ENCODE measurements at places on chromosomes 5 and 9. TPM values are rescaled to one million over a fixed set of nuclear protein-coding genes. Genes with fewer than 3 reads are reported as not detected.

DNA sequence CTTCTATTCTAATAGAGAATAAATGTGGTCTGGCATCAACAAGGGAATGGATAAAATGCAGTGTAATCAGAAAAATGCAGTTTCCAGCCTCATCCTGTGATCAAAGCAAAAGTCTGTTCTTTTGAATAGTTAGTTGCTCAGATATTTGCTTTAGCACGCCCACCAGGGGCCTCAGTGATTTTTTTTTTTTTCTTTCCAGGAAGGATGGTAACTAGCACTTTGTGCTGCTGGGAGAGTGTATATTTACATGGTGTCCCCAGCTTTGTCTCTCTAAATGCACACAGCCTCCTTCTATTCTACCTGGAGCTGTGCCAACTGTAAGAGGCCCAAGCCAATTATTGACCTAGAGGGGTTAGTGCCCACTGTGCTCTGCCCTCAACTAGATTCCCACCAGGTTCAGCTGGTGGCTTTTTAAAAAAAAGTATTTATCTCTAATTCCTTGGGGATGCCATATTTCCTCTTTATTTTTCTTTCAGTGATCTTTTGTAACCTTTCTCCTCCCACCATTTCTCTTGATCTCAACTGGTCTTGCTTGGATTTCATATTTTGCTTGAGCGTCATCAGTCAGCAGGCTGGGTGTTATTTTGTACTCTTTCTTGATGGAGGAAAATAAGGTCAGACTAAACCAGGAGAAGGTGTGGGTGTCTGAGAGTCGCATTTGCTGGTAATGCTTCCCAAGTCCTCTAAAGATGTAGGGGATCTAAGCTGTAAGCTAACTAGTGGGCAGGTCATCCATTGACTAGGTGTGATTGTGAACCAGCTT lies 193.0 kb upstream of the C9orf72 start:
- H3K4me3 ChIP-seq: no peak overlapping the region
- H3K27ac ChIP-seq: no peak overlapping the region
- H3K36me3 ChIP-seq: no peaks in the 10 kb centered on the region
- H3K4me1 ChIP-seq: no peaks in the 10 kb centered on the region
- DNase-seq: no peak
- H3K27me3 ChIP-seq: no peaks in the 10 kb centered on the region

- no peak for DNase-seq
- no peak overlapping the region for H3K27ac ChIP-seq
- no peak overlapping the region for H3K4me3 ChIP-seq
- no peaks in the 10 kb centered on the region for H3K4me1 ChIP-seq
Measured at GRCh38 chr5:94461131-94461530, 157.3 kb downstream of the KIAA0825 start.

- H3K27ac ChIP-seq: no peak overlapping the region
- H3K36me3 ChIP-seq: no peaks in the 10 kb centered on the region
- DNase-seq: no peak
- no peak overlapping the region for H3K4me3 ChIP-seq
- H3K27me3 ChIP-seq: no peaks in the 10 kb centered on the region
Measured at GRCh38 chr9:29078063-29078666, 1504.9 kb upstream of the C9orf72 start.

DNA sequence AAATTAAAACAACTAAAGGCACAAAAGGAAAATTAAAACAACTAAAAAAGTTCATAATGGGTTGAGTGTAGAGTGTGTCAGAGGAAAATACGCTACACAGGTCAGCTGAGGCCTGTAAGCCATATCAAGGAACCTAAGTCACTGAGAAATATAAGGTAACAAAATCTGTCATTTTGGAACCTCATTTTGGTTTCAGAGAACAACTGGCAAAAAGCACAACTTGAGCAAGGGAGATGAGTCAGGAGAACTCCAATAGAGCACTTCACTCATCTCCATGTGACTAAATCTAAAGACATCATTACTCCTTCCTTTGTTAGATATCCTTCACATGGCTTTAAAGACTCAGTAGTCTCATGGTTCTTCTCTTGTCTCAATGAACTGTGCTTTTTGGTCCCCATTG lies 269.4 kb upstream of the POU5F2 start:
- H3K27ac ChIP-seq: no peak overlapping the region
- no peak for DNase-seq
- H3K4me3 ChIP-seq: no peak overlapping the region
- no peaks in the 10 kb centered on the region for H3K36me3 ChIP-seq
- H3K27me3 ChIP-seq: no peaks in the 10 kb centered on the region
- H3K4me1 ChIP-seq: no peaks in the 10 kb centered on the region

DNA sequence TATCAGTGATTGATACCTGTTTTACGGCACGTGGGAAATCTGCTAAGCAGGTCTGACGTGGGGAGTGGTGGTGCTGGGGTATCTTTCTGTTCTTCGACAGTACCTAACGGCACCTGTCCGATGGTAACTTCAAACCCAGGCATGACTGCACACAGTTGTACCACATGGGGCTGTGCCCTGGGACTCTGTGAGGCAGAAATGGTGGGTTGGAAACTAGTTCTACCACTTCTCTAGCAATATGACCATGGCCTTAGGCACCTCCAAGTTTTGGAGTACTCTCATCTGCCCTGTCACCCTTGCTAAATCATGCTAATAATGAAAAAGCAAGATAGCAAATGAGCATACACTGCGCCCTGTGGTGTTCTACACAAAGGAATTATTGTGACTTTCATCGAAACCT lies 30.9 kb downstream of the EPB41L4B start:
- no peaks in the 10 kb centered on the region for H3K36me3 ChIP-seq
- DNase-seq: no peak
- no peak overlapping the region for H3K27ac ChIP-seq
- no peak overlapping the region for H3K4me3 ChIP-seq
- H3K4me1 ChIP-seq: no peaks in the 10 kb centered on the region

DNA sequence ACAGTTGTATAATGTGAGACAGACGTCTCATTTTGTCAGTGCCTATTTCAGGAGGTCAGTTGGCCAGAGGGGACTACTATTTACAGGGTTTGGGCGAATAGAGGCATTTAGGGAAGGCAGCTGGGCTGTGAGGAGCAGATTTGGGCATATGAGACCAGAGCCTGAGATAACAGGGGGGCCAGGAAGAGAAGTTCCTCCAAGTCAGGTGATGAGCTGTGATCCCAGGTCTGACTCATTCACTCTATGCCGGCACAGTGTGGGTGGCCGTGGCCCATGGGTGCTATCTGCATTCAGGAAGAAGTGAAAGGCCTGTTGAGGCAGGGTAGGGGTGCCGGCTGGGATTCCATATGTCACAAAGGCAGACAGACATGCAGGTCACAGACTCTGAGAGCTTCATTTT lies 142.8 kb downstream of the PDZD2 start:
- H3K27ac ChIP-seq: no peak overlapping the region
- no peak overlapping the region for H3K4me3 ChIP-seq
- DNase-seq: no peak
- H3K27me3 ChIP-seq: no peaks in the 10 kb centered on the region

DNA sequence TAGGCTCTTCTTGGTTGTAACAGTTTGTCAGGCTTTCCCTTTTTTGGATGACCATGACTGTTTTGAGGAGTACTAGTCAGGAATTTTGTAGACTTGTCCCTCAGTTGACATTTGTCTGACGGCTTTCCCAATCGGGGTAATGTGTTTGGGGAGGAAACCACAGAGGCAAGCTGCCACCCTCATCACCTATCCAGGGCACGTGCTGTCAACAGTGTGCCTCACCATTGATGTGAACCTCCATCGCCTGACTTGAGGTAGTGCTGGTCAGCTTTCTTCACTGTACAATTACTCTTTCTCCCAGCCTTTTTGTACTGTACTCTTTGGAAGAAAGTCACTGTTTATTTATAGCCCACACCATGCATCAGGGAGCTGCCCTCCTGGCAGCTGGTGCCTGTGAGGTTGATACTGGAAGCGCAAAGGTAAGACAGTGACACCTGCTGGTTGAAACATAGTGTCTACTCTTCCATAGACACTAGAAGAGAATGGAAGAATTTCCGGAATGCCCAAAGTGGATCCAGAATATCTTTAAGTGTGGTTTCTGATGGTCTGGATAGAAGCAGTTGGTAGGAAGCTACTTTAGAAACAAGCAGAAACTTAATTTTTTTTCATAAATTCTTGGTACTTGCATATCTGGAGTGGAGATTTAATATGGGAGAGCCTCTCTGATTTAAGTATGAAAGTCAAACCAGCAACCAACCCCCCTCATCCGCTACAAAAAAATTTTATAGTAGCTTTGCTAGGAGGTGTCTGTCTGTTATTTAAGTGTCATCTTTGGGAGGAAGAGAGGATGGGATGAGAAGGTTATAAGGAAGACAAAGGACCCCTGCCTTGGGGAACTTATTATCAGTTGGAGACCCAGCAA lies 69.3 kb downstream of the SNX30 start:
- H3K4me3 ChIP-seq: no peak overlapping the region
- peak; percentile 26 for DNase-seq
- H3K4me1 ChIP-seq: peaks cover 13% of the 10 kb centered on the region
- no peak overlapping the region for H3K27ac ChIP-seq

DNA sequence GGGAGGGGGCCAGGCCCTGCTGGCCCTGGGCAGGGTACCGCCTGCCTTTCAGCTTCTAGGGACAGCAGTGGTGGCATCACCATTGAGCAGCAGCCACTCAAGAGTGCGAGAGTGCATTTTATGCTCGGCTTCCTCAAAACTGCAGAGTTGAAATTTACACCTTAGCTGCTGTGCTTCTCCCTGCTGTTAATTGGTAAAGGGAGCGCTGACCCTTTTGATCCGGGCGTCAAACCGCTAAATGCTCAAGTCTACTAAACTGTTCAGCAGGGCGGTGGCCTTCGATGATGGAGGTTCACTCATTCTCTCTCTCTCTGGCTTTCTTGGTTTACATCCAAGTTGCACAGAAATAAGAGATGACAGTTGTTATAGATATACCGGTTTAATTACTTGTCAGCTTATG lies 368.6 kb upstream of the IRX2 start:
- DNase-seq: no peak
- H3K36me3 ChIP-seq: no peaks in the 10 kb centered on the region
- H3K4me3 ChIP-seq: no peak overlapping the region
- H3K4me1 ChIP-seq: no peaks in the 10 kb centered on the region

- no peak overlapping the region for H3K4me3 ChIP-seq
- peaks cover 7% of the 10 kb centered on the region for H3K36me3 ChIP-seq
- H3K4me1 ChIP-seq: no peaks in the 10 kb centered on the region
- H3K27ac ChIP-seq: no peak overlapping the region
Measured at GRCh38 chr9:6566409-6567139, 79.0 kb downstream of the GLDC start.

- H3K36me3 ChIP-seq: peaks cover 4% of the 10 kb centered on the region
- H3K4me3 ChIP-seq: no peak overlapping the region
- H3K4me1 ChIP-seq: no peaks in the 10 kb centered on the region
- H3K27ac ChIP-seq: no peak overlapping the region
- no peak for DNase-seq
- H3K27me3 ChIP-seq: no peaks in the 10 kb centered on the region
Measured at GRCh38 chr9:426264-426663, 211.6 kb downstream of the DOCK8 start.

GRCh38 chr9:129626079-129626624 lies at the start of gene NTMT1:
Gene NTMT1, plus strand, starts transcription at chr9:129626163. Its CDS starts 6,541 bp downstream, at chr9:129632704.
- H3K36me3 ChIP-seq: no peaks in the 10 kb centered on the region
- DNase-seq: peak; percentile 39
- peak within 1 kb of the TSS; percentile 90 for H3K27ac ChIP-seq

DNA sequence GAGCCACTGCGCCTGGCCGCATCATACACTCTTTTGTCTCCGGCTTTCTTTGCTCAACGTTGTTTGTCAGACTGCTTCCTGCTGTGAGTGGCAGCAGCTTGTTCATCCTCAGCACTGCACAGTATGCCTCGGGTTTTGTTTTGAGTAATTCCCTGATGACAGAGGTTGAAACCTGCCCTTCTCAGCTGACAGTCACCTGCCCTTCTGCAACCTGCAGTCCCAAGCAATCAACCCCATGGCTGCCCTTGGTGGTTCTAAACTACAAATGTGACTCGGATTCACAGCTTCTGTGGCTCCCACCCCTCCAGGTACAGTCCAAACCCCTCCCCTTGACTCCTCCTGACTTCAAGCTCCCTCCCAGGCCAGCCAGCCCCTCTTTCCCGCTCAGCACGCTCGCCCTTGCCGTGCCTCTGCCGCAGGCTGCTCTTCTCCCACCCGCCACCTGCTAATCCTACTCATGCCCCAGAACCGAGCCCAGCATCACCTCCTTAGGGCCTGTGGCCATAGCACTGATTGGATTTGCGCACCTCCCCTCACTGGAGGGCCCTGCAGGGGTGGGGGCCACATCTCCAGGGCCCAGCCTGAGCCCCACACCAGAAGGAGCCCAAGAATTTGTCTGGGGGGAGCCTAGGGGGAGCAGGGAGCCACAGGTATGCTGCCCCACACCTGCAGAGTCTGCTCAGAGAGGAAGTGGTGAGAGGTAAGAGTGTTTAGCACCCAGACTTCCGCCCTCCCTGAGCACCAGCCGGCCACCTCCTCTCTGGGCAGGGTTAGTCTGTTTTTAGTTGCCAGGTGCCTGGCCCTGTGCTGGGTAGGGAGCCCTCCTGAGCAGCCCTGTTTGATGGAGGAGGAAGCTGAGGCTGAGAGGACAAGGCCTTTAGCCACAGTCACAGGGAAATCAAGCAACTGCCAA lies 10.1 kb downstream of the EEIG1 start:
- no peaks in the 10 kb centered on the region for H3K36me3 ChIP-seq
- H3K4me1 ChIP-seq: peaks cover 50% of the 10 kb centered on the region
- H3K4me3 ChIP-seq: peak overlapping the region; percentile 50
- H3K27me3 ChIP-seq: no peaks in the 10 kb centered on the region

DNA sequence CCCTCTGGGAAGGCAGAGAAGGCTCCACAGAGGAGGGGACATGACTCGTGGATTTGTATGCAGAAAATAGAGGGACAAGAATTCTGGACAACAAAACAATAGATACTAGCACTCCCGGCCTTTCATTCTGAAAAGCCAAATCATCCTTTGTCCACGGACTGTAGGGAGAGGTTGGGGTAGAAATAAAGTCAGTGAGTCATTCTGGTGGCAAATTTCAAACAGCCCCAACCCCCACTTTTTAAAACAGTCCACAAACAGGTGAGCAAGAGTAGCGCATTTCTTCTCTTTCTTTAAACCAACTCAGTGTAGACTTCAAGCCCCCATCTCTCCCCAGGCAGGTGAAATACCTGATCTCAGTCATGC lies 56.1 kb downstream of the PTPDC1 start:
- no peaks in the 10 kb centered on the region for H3K4me1 ChIP-seq
- no peak overlapping the region for H3K27ac ChIP-seq
- no peaks in the 10 kb centered on the region for H3K27me3 ChIP-seq

DNA sequence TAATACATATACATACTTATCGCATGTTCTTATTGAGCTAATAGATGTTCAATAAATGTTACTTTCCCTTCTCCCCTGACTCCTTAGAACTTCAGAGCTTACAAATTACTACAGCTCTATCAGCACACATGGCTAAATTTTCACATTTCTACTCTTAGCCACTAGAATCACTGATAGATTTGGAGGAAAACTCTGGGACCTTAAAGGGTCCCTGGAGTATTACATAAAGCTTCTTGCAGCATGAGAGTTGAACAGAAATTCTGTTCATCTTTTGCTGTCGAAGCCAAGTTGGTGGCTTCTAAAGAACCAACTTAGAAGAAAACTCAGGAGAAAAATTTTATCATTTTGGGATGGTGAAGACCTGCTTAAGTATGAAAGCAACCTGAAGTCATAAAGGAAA lies 15.5 kb downstream of the B4GALT1 start:
- peak overlapping the region; percentile 20 for H3K27ac ChIP-seq
- H3K36me3 ChIP-seq: no peaks in the 10 kb centered on the region
- H3K4me3 ChIP-seq: no peak overlapping the region
- H3K27me3 ChIP-seq: no peaks in the 10 kb centered on the region
- DNase-seq: no peak

Gene CNTNAP3B
- total RNA-seq: 0.21 TPM

Gene PCDHB13
- total RNA-seq: 0.05 TPM

Gene CD14
- 0.21 TPM for total RNA-seq

Gene TAL2
- total RNA-seq: 0.46 TPM

Gene NUTM2G
- total RNA-seq: not detected

Gene PURA
- 11.8 TPM for total RNA-seq

Gene CDC20B
- total RNA-seq: not detected

Gene ANKRD18B
- total RNA-seq: not detected
